Umbilical cord (tissue), 2 donors: ENCODE measurements at places on chromosomes 4 and X. TPM values are rescaled to one million over a fixed set of nuclear protein-coding genes. Genes with fewer than 3 reads are reported as not detected.
A peak's percentile ranks its signal among the peaks of the same experiment; 100 is the strongest.

Gene FAM9C
- 3.9 TPM for total RNA-seq

Gene PGM2
- 19.5 TPM for total RNA-seq

Gene CLCN4
- total RNA-seq: 6.3 TPM

Gene NPY5R
- 5.8 TPM for total RNA-seq

Gene MTMR8
- total RNA-seq: 2.6 TPM

Gene PF4V1
- not detected for total RNA-seq

Gene FANCB
- total RNA-seq: 18.8 TPM

Gene SLC9A7
- total RNA-seq: 1.9 TPM

Gene PCDH10
- total RNA-seq: 30.6 TPM

Gene YY2
- 2.2 TPM for total RNA-seq

DNA sequence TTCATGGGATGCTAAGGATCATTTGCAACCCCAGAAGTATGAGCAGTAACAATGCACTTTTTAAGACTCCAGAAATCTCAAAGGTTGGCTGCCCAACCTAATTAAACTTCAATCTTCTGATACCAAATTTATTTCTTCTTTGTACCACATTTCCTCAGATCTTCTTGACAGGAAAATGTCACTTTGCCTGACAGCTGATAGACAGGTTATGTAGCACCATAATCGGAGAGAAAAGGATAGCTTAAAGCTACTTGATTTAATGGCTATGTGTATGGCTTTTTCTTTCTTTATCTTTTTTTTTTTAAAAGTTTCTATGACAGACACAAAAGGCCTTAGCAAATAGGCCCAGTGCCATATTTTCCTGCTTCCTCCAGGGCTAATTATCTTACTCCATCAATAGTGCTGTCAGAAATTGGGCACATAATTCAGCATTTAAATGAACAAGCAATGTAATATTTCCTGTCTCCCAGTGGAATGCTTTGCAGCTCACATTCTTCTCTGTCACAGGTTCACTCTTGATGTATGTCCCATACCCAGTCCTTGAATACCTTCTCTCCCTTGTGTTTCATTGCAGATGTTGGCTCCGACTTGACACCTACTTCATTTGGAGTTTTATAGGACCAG lies 795.7 kb downstream of the ADGRL3 start:
- peak; percentile 26 for DNase-seq

- no peak for DNase-seq
Observed at GRCh38 chr4:188988131-188988530, 848.9 kb downstream of the TRIML1 start.

DNA sequence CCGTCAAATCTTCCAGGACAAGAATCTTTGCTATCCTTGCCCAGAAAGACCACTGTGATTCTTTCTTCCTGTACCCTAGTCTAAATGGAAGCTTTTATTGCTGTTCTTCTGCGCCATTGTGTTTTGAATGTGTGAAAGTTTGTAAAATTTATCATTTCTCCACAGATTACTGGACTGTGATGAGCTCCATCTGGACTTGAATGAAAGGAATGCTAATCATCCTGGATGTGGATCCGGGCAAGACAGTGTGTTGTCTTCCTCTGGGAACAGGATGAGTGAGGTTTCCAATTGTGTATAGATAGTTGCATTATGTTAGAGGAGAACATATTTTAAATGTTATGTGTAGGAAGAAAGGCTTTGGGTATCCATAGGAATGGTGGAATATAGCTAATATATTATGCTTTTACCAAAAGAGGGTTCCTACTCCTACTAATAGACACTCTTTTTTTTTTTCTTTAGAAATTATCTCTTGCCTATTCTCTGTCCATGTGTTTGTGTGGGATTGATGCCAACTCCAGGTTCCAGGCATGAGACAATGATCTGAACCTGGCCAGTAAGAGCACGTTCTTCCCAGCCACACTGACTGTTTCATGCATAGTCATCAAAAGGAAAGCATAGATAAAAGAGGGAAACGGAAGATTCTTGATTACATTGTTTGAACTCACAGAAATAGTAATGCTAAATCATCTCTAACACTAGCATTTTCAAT lies 803.6 kb upstream of the ADGRL3 start:
- no peak for DNase-seq

DNA sequence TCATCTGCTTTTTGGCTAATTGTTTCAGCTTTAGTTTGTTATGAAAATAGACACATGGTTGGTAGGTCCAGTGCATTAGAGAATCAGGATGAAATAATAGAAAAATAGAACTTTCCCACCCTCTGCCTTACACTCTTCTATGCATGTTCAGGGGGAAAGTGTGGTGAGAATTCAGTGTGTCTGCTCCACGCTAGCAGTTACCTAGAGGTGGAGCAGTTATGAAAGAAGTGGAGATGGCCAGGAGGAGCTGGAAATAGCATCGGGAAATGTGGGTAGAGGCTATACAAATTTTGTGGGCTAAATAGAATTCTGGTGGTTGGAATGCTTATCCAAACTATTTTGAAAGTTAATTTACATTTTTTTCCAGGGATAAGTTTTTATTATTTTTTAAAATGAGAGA lies 91.4 kb upstream of the MAD2L1 start:
- DNase-seq: no peak

GRCh38 chr4:102139132-102139573 lies 206.1 kb downstream of the SLC39A8 start:
- DNase-seq: peak; percentile 17

DNA sequence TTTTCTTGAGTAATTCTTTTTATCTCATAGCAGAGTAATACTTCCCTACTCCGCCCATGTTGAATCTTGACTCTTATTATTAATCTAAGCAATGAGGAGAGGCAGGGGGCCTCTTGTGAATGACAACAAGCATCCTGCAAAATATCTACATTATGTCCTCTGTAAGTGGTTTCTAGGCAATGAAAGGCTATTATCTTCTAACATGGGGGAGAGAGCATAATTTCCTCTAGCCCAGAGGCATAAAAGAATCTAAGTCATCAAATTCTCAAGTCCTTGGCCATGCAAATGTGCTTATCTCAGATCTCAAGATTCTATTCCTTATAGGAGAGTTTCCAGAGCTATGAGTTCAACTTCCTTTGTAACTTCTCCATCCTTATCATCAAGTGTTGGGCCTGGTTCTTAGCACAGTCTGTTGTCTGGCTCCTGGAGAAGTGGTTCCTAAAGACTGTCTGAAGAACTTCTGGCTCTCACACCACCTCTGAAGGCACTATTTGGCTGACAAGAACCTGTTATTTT lies 423.1 kb upstream of the INTU start:
- DNase-seq: peak; percentile 11

- DNase-seq: no peak
Observed at GRCh38 chrX:13638826-13639225, 14.1 kb upstream of the TCEANC start.

DNA sequence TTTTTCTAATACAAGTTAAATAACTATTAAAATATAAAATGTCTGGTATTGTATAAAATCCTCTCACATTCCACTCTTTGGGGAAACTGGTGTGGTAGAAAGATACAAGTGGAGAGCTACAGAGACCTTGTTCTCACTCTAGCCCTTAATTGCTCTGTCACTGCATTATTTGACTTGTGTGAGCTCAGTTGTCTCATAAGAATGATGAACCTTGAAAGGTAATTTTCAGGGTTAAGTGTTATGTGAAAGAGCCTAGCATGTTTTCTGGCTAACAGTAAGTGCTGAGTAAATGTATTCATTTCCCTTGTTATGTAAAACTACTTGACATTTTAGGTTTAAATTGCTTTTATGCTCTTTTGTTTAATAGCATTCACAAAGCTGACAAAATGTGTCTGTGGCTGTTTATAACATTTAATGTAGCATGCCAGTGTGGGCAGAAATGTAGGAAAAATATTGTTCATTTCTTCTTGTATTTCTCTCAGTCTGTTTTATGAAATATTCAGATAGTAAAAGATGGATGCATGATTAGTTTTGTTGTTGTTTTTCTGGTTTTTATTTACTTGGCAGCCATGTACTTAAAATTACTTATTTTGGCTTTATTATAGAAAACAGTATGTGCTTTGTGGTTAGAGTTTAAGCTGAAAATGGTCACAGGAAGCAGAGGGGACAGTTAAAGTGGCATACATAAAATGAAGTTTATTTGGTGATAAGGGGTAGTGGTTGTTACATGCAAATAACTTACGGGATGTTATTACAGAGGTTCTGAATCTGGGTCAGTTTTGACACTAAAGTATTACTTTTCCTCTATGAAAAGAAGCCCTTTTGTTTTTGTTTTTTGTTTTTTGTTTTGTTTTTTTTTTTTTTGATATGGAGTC lies 29.2 kb downstream of the SLAIN2 start:
- no peak for DNase-seq

- DNase-seq: no peak
Observed at GRCh38 chrX:111568354-111568753, 56.9 kb downstream of the SERTM2 start.

DNA sequence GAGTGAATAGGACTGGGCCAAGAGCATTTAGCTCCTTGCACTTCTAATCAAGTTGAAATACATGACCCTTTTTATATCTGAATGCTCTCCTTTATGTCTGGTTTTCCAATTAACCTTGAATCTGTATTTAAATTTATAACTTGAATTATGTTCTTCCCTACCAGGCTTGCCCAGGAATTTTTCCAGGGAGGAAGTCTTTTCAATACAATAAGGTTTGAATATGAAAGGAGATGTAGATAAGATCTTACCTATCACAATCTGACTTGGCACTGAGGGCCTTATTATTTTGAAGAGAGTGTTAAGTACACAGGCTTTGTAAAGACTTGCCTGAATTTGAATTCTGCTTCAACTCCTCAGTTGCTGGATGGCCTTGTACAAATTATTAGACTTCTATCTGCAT lies 555.7 kb downstream of the PCDH7 start:
- no peak for DNase-seq

DNA sequence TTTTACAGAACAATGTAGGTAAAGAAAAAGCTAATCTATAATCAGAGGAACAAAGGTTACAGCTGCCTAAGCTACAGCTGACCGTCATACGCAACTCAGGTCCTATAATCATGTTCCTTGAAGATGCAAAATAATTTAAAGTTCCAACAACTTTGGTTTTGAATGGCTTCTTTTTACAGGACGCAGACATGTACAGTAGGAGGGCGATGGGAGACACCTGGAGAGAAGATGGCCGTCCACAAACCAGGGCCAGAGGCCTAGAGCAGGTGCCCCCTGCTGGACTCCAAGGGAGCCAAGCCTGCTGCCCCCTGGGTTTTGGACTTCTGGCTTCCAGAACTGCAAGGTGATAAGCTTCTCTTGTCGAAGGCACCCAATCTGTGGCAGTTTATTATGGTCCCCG lies 10.6 kb downstream of the HGFAC start:
- no peak for DNase-seq

GRCh38 chrX:10598540-10598939 lies 21.8 kb downstream of the MID1 start:
- DNase-seq: no peak

GRCh38 chr4:38034986-38035882 lies 75.0 kb downstream of the PTTG2 start:
- peak; percentile 75 for DNase-seq

DNA sequence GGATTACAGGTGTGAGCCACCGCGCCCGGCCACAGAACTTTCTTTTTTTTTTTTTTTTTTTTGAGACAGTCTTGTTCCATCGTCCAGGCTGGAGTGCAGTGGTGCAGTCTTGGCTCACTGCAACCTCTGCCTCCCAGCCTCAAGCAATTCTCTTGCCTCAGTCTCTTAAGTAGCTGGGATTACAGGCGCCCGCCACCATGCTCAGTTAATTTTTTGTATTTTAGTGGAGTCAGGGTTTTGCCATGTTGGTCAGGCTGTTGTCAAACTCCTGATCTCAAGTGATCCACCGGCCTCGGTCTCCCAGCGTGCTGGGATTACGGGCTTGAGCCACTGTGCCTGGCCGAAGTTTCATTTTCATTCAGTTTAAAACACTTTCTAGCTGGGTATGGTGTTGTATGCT lies 16.4 kb downstream of the FAM193A start:
- DNase-seq: no peak

GRCh38 chr4:16894406-16894805 lies 4.0 kb downstream of the LDB2 start:
- no peak for DNase-seq

DNA sequence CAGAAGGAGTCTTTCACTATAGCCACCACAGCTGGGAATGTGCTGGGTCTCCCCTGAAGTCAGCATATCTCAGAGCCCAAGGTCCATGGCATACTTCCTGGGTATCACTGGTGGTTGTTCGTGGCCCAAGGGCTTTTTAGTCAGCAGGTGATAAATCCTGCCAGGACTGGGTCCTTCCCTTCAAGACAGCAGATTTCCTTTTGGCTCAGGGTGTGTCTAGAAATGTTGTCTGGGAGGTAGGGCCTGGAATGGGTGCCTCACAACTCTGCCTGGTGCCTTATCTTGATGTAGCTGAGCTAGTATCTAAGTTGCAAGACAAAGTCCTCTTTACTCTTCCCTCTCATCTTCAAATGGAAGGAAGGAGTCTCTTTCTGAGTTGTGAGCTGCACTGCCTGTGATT lies 102.4 kb upstream of the TMLHE start:
- no peak for DNase-seq

DNA sequence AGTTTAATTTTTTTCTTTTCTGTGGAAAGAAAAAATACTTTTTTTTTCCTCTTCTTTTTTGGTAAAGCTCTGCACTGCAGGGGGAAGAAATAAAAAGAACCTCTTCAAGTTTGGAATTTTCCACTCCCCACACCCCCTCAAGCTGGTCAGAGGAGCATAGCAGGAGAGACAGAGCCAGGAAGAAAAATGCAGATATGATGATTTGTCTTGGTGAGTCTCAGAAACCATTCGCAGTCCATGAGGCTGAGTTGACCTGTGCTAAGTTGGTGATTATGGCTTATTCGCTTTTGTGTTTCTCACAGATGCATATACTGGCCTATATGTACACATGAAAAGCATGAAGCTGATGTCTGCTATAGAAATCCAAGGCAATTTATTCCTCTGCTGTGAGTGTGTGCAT lies 205.9 kb downstream of the LDB2 start:
- peak; percentile 58 for DNase-seq

DNA sequence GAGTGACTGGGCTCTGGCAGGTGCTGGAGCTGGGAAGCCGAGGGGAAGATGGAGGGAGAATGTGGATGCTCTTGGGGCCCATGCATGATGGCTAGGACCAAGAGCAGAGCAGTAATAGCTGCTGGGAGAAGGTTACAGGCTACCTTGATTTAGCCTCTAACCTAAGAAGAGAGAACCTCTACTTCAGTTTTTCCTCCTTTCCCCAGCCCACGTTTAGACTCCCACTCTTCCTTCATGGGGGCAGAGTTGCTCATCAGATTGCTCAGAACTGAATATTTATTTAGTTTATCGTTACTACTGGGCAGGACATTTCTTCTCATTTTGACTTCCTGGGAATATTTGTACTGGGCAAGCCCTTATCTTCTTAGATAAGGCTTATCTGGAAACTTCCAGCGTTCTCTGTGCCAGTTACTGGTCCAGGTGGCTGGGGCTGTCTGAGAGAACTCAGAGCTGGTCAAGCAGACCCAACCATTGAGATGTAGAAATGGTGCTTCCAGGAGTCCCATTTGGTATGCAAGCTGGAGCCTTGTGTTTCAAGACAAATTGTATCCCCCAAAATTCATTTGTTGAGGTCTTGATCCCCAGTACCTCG lies 442.9 kb upstream of the BOD1L1 start:
- DNase-seq: no peak
